CD8-positive, alpha-beta memory T cell (primary cell): ENCODE measurements at places on chromosomes 1 and 21.

DNA sequence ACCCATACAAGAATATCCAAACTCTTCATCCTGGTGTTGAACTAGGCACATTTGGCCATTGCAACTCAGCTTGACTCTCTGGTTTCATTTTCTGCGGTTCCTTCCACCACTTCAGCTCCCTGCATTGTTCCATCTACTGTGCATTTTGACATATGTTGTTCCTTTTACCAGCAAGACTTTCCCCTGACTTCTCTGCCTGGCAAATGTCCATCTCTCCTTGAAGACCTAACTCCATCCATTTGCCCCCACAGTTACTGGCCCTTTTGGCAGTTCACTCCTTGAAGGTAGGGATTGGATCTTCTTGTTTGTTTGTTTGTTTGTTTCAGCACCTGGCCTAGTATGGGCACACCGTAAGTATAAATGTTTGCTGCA is 8.7 kb downstream of the PADI2 start:
- DNase-seq, result no peak

DNA sequence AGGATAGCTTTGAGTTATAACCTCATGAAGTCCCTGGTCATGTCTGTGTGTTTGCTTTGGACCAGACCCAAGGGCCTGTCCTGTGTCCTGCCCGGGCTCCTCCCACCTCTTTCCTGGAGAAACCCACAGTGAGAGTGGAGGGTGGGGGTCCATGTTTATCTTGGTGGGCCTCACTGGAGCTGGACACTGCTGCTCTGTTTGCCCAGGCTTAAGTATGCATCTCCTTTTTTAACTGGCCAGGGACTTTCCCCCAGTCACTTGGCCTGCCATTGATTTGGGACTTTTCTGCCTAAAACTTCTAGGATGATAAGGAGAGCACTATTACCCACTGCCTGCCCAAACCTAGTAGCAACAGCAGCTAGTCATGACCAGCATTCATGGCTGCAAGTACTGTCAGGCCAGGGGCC is 49.8 kb downstream of the DDR2 start:
- no peak for DNase-seq

GRCh38 chr1:221696718-221697461 is 45.0 kb downstream of the DUSP10 start:
- DNase-seq, result no peak

DNA sequence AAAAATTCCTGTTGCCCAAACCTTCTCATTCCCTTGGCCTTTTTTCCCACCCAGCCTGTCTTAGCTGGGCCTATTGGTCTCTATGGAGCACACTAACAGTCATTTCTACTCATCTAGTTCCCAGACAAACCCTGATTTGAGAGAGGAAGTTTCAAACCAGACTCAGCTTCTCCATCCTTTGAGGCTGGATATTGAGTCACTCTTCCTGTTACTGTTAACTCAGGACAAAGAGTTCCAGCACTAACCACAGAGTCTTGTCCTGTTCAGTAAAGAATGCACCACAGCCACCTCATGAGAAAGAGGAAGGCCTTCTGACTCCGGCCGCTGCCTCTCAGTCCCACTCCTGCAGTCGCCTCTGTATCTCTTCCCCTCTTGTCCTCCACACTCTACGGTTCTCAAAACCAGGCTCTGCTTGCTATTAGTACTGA is 137.8 kb downstream of the PTPRC start:
- DNase-seq, result no peak
